ENCODE measurements at places on chromosomes 2 and 18. TPM values are rescaled to one million over a fixed set of nuclear protein-coding genes. Genes with fewer than 3 reads are reported as not detected.

SPRED2 gene
- 35.9 TPM for total RNA-seq

PDCD1 gene
- total RNA-seq = 0.12 TPM

HOXD11 gene
- total RNA-seq = 5.5 TPM

FHL2 gene
- total RNA-seq = 59.1 TPM

PRR30 gene
- total RNA-seq = not detected

PTPN18 gene
- total RNA-seq = 28.7 TPM

CFAP221 gene
- 0.38 TPM for total RNA-seq

STRADB gene
- 25.5 TPM for total RNA-seq

AGXT gene
- total RNA-seq = not detected

GPBAR1 gene
- total RNA-seq = 0.29 TPM

ANKRD36B gene
- total RNA-seq = 4.3 TPM

ALLC gene
- total RNA-seq = not detected

GPR155 gene
- total RNA-seq = 0.44 TPM

CNTNAP5 gene
- not detected for total RNA-seq

M1AP gene
- total RNA-seq = not detected

CDKL4 gene
- not detected for total RNA-seq

HOXD13 gene
- 0.15 TPM for total RNA-seq

DOK6 gene
- not detected for total RNA-seq

LRRC30 gene
- not detected for total RNA-seq

PPM1G gene
- total RNA-seq = 152 TPM

NEB gene
- 0.36 TPM for total RNA-seq

GALR1 gene
- total RNA-seq = not detected

VWA3B gene
- not detected for total RNA-seq

ARHGAP15 gene
- total RNA-seq = not detected

REG1A gene
- not detected for total RNA-seq

SPR gene
- total RNA-seq = 90.6 TPM

BCL2 gene
- total RNA-seq = 0.56 TPM

CNGA3 gene
- not detected for total RNA-seq

MAP2 gene
- total RNA-seq = 1.9 TPM

COL6A3 gene
- total RNA-seq = 0.21 TPM

LYPD6 gene
- total RNA-seq = 0.08 TPM

SERPINB4 gene
- total RNA-seq = 0.15 TPM

LIMS4 gene
- total RNA-seq = 0.85 TPM

DHX57 gene
- 19.0 TPM for total RNA-seq

EMILIN1 gene
- 0.48 TPM for total RNA-seq

MYO5B gene
- total RNA-seq = 9.2 TPM

TCF7L1 gene
- 10.9 TPM for total RNA-seq

MAP4K3 gene
- 26.2 TPM for total RNA-seq

RND3 gene
- total RNA-seq = 41.5 TPM

KCNG2 gene
- 0.07 TPM for total RNA-seq

ASXL2 gene
- total RNA-seq = 9.3 TPM

UGT1A5 gene
- 0.13 TPM for total RNA-seq

SERPINB5 gene
- total RNA-seq = 0.13 TPM

LYPD6B gene
- 0.10 TPM for total RNA-seq

IL1RL2 gene
- total RNA-seq = not detected

IL36RN gene
- total RNA-seq = 0.14 TPM

CYP26B1 gene
- total RNA-seq = 14.7 TPM
